ENCODE measurements at places on chromosomes 7 and 10. TPM values are rescaled to one million over a fixed set of nuclear protein-coding genes. Genes with fewer than 3 reads are reported as not detected.
A peak's percentile ranks its signal among the peaks of the same experiment; 100 is the strongest.

GRCh38 chr7:41955451-41955850, 252.6 kb upstream of the INHBA start:
- no peaks in the 10 kb centered on the region for H3K36me3 ChIP-seq
- no peak for DNase-seq
- H3K27me3 ChIP-seq = no peaks in the 10 kb centered on the region
- H3K4me3 ChIP-seq = no peak overlapping the region
- H3K27ac ChIP-seq = no peak overlapping the region

- no peak for DNase-seq
- no peak overlapping the region for H3K27ac ChIP-seq
- no peaks in the 10 kb centered on the region for H3K27me3 ChIP-seq
- H3K36me3 ChIP-seq = no peaks in the 10 kb centered on the region
- no peaks in the 10 kb centered on the region for H3K4me1 ChIP-seq
Measured at GRCh38 chr10:130341356-130341755, 205.2 kb downstream of the GLRX3 start.

DNA sequence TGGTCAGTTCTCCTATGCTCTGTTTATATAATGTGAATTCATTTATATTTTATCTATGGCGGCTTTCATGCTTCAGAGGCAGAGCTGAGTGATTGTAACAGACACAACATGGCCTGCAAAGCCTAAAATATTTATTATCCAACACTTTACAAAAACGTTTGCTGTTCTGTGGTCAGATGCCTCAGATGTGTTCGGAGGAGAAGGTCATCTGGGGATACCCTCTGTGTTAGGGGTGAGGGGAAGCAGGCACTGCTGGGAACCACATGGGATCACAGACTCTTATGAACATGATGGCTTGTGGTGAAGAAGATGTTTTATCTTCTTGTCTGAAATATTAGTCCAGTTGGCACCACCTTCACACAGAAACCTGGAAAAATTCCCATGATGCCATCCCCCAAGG, 203.4 kb downstream of the PHTF2 start:
- no peak overlapping the region for H3K4me3 ChIP-seq
- no peak for DNase-seq
- no peaks in the 10 kb centered on the region for H3K4me1 ChIP-seq

- H3K27me3 ChIP-seq = no peaks in the 10 kb centered on the region
- H3K4me1 ChIP-seq = peaks cover 29% of the 10 kb centered on the region
- peak; percentile 80 for DNase-seq
- peaks cover 3% of the 10 kb centered on the region for H3K36me3 ChIP-seq
- H3K4me3 ChIP-seq = no peak overlapping the region
Measured at GRCh38 chr10:26799342-26799741, 61.4 kb downstream of the ABI1 start.

DNA sequence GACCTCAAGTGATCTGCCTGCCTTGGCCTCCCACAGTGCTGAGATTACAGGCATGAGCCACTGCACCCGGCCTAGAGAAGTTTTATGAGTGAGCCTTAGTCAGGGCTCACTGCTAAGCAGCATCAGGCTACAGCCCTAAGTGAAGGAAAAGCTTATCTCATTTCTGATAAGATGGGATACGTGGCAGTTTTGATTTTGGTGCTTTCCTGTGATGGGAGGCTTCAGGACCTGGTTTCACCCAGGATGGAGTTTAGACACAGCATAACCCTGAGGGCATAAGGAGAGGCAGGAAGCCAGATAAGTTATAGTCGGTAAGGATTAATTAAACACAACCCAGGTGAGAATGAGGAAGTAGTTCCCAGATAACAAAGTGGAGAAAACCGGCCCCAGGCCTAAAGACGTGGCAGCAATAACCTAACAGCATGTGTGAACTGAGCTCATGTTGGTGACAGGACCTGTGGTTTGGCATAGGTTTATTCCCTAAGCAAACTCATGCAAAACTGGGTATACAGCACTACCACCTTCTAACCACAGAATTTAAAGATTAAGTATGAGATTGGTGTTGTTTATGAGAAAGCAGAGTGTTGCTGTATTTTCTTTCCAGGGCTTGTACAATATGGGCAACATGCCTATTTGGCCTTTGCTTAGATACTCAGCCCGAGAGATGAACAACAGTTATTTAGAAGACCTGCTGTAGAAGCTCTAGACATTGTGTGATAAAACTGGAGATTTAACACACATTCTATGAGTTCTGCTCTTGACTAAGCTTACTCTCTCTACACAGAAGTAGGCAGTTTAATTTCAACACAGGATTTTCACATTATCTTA, 119.4 kb downstream of the COL28A1 start:
- no peak overlapping the region for H3K4me3 ChIP-seq
- peak overlapping the region; percentile 33 for H3K27ac ChIP-seq
- H3K4me1 ChIP-seq = no peaks in the 10 kb centered on the region
- no peaks in the 10 kb centered on the region for H3K27me3 ChIP-seq
- H3K36me3 ChIP-seq = no peaks in the 10 kb centered on the region

DNA sequence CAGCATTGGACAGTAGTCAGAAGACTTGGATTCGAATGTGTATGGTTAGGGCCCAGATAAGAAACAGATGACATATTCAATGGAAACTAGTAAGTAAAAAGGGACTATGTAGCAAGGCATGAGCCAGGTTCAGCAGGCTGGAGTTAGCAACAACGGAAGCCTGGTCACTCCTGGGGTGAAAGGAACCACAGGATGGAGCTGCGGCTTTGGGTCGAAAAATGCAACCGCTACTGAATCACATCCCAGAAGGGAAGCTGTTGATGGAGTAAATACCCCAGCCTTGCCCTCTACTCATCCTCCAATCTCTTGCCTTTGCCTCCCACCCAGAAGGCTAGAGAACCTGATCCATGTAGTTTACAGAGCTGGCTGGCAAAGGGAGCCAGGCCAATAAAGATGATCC, 37.5 kb upstream of the EGR2 start:
- H3K27me3 ChIP-seq = no peaks in the 10 kb centered on the region
- H3K27ac ChIP-seq = no peak overlapping the region
- peaks cover 5% of the 10 kb centered on the region for H3K4me1 ChIP-seq

NME8 gene
- 2.8 TPM for polyA plus RNA-seq

DNA sequence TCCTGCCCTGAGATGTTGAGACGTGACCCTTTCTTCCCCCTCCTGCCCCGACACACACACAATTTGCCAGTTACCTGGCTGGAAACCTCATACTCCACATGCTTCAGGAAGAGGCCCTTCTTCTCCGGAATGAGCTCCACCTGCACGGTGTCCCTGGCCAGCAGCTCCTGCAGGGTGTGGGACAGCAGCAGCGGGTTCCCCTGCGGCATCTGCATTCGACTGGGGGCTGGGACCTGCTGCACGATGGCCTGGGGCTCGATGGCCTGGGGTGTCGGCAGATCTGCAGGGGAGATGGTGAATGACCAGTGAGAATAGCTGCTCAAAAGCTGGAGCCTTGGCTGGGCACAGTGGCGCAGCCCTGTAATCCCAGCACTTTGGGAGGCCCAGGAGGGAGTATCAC, 36.0 kb downstream of the NUDT1 start:
- no peak overlapping the region for H3K4me3 ChIP-seq
- H3K4me1 ChIP-seq = no peaks in the 10 kb centered on the region
- DNase-seq = no peak
- no peaks in the 10 kb centered on the region for H3K27me3 ChIP-seq
- no peaks in the 10 kb centered on the region for H3K36me3 ChIP-seq

- no peak for DNase-seq
- H3K27ac ChIP-seq = no peak overlapping the region
- H3K36me3 ChIP-seq = no peaks in the 10 kb centered on the region
- H3K4me1 ChIP-seq = no peaks in the 10 kb centered on the region
- H3K27me3 ChIP-seq = no peaks in the 10 kb centered on the region
Measured at GRCh38 chr10:67017218-67017617, 91.4 kb downstream of the LRRTM3 start.

- DNase-seq = no peak
- no peak overlapping the region for H3K27ac ChIP-seq
- no peaks in the 10 kb centered on the region for H3K27me3 ChIP-seq
- no peaks in the 10 kb centered on the region for H3K36me3 ChIP-seq
- H3K4me3 ChIP-seq = no peak overlapping the region
- no peaks in the 10 kb centered on the region for H3K4me1 ChIP-seq
Measured at GRCh38 chr10:5064656-5065055, 29.6 kb upstream of the AKR1C3 start.

DNA sequence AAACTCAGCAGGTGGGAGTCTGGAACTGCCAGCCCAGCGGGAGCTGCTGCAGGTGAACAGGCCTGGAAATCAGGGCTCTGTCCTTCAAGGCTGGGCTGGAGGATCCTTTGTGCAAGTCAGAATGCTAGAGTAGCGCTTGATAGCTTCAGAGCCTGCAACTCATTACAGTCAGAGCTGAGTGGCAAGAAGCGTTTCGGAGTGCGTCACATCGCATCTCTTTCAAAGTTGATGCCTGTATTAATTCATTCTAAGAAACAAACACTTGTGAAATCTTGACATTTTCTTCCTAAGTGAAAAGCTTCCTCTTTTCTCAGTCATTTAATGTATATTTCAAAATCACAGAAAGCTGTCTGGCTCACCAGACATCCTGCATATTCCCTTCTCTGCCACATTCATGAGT, 121.2 kb upstream of the NPS start:
- no peaks in the 10 kb centered on the region for H3K27me3 ChIP-seq
- H3K4me3 ChIP-seq = no peak overlapping the region
- no peaks in the 10 kb centered on the region for H3K4me1 ChIP-seq
- H3K27ac ChIP-seq = no peak overlapping the region
- DNase-seq = no peak

ANKRD61 gene
- 0.21 TPM for polyA plus RNA-seq

SPDYE16 gene
- polyA plus RNA-seq = 0.27 TPM

DNA sequence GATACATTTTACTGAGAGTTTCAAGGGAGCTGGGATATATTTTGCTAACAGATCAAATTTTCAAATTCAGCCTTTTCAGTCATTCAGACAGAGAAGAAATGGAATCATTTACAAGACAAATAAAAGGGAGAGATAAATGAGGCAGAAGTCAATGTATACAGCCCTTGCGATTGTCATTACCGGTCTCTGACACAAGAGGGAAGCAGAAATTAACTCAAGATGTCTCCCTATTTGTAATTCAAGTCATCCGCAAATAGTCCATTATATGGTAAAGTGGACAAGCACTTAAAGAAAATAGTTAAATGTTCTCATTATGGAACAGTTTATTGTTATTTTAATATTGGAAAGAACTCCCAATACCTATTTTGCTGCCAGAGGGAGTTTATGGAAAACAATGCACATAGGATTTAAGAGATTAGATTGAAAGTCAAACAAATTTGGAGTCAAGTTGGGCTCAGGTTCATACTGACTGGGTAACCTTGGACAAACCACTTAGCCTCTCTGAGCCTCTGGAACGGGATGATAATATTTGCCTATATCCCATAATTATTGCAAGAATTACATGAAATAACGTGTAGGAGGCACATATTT, 89.3 kb upstream of the PRKCQ start:
- peaks cover 6% of the 10 kb centered on the region for H3K4me1 ChIP-seq
- no peaks in the 10 kb centered on the region for H3K36me3 ChIP-seq
- H3K27ac ChIP-seq = no peak overlapping the region
- no peak for DNase-seq
- no peak overlapping the region for H3K4me3 ChIP-seq

DNA sequence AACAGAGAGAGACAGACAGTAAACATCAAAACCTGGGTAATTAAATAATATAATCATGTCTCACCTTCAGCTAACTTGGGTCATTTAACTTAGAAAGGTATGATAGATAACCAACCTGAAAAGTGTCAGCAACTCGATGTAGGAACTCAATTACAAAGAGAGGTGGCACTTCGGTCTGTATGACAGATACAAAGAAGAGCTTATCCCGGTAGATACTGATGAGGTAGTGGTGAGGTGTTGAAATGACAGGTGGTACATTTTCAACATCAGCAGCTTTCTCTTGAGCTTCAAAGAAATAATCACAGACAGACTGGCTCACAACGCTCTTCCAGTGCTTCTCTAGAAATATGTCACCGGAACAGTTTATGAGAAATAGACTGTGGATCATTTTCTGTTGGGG, 12.6 kb downstream of the AP3M1 start:
- peaks cover 41% of the 10 kb centered on the region for H3K36me3 ChIP-seq
- no peaks in the 10 kb centered on the region for H3K27me3 ChIP-seq
- no peak overlapping the region for H3K27ac ChIP-seq
- no peaks in the 10 kb centered on the region for H3K4me1 ChIP-seq

SPOCK2 gene
- polyA plus RNA-seq = 163 TPM

All from thymus (tissue), 14 donors.